ENCODE measurements at places on chromosomes 5 and 9.
A peak's percentile ranks its signal among the peaks of the same experiment; 100 is the strongest.

GRCh38 chr9:68515326-68516017 lies 25.2 kb downstream of the TMEM252 start:
- no peak for DNase-seq

- no peak for DNase-seq
These were observed 39.0 kb downstream of the KIF4B start for GRCh38 chr5:155052532-155052931.

DNA sequence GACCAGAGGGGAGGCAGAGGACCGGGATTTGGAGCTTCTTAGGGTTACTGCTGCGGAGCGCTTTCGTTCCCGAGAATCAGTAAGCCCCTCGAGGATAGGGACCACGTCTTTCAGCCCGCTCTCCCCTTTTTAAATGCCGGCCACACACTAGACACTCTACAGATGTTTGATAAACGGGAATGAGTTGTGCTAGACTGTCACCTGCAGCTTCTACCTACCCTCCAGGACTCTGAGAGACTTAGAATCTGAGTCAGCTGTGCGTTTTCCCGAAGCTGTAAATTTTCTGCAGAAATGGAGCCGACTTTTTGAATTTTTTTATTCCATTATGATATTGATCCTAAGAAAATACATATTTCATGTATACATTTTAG lies 670 bp downstream of the CCDC171 start:
- no peak for DNase-seq

GRCh38 chr5:171634511-171634910 lies 151.1 kb upstream of the SMIM23 start:
- DNase-seq: no peak

DNA sequence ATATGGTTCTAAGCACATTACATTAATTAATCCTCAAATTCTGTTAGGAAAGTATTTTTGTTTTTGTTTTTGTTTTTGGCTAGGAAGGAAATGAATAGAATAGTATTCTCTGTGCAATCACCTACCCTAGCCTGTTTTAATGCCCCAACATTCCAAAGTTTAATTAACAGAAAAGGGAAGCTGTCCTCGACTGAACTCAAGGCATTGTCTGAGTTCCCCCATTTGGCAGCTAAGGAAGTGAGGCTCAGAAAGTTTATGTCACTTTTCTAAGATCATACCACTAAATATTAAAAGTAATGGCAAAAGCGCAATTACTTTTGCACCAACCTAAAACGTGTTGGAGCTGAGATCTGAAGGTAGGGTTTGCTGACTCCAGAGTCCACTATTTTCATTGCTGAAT lies 59.8 kb downstream of the FGF1 start:
- DNase-seq: no peak

GRCh38 chr5:43021151-43021550 lies 19.0 kb downstream of the ANXA2R start:
- no peak for DNase-seq

DNA sequence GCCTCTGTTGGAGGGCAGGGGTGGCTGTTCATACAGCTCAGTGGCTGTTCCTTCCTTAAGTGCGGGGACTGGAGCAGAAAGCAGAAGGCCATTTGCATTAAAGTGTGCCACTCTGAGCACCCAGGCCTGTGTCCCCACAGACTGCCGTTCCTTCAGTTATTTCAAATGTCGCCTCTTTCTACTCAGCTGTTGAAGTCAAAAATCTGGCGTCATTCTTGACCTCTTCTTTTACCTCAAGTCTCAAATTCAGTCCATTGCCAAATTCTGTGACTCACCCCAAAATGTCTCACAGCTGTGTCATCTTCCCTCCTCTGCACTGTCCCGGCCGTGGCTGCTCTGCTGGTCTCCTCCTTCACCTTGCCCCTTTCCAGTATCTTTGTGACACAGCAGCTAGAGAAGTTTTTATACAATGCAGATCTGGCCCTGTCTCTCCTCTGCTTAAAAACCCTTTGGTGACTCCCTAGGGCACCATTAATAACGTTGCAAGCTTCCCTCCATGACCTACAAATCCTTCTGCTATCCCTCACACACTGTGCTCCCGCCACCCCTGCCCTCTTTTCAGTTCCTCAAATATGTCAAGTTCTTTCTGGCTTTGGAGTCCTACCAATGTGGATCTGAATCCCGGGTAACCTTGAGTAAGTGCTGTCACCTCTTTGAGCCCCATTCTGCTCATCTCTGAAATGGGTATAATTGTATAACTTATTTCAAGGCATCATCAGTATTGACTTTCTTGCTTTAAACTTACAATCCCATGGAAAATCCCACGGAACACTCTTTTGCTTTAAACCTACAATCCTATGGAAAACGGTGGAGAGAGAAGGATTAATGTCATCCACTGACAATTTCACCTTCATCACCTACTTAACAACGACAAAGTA lies 98.3 kb upstream of the BOD1 start:
- DNase-seq: no peak

GRCh38 chr5:76859591-76860247 lies 9.9 kb downstream of the S100Z start:
- DNase-seq: no peak

GRCh38 chr5:133494923-133495246 lies 117.5 kb downstream of the FSTL4 start:
- no peak for DNase-seq

- no peak for DNase-seq
These were observed 3.8 kb downstream of the YIPF5 start for GRCh38 chr5:144166696-144167095.

DNA sequence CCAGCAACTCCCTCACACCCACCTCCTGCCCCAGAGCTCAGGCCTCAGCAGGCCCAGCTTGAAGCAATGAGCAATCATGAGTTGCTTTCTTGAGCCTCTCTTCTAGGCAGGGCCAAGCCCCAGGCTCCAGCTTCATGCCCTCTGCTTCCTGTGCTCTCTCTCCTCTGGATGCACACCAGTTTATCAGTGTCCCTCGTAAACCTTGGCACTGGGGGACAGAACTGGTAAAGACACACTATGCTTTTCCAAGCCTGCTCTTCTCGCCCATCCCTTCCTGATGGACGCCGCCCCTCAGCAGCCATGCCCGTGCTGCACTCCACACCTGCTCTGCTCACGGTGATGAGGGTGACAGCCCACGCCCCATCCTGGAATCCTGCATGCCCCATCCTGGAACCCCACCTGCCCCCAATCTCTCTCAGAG lies 49.4 kb upstream of the ORM1 start:
- no peak for DNase-seq

DNA sequence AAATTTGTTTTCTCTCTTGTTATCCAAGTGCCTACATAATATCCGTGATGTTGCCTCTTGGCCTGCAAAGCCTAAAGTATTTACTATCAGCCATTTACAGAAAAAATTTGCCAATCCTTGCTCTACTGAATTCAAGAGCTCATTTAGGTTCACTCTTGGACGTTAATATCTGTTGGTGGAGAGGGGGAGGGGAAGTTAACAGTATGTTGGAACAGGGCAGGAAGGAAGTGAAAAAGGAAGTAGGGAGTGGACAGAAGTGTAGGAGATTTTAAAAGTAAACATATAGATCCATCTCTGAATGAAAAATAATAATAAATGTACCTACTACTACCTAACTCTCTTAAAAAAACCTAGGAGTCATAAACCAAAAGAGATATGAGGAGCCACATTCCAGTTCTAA lies 32.8 kb downstream of the ZNF608 start:
- DNase-seq: no peak

- no peak for DNase-seq
These were observed 16.3 kb downstream of the IL5 start for GRCh38 chr5:132526974-132527564.

DNA sequence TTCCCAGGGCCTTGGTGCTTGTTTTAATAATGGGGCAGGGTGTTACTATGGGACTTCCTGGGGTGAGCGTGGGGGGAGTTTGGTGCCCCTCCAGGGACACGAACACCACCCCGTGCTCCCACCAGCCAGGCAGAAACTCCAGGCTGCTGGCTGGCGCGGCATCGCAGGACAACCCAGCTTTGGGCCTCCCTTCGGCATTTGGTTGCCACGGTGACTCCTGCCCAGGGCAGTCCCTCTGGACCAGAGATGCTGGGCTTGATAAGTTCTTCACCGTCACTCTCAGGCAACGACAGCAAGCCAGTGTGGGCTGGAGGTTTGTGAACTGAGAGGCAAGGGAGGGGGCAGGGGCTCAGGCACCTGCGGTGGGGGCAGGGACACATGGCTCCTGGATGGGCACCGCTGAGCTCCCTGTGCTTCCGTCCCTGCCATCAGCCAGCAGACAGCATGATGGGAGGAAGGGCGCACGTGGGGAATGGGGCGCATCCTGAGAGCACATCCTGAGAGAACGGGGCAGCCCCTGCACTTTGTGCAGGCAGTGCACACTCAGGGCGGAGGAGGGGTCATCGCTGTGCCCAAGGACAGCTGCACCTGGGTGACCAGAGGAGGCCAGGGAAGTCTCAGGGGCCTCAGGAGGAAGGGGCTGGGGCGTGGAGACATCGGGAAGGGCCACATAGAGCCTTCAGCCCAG lies 116.4 kb downstream of the RXRA start:
- DNase-seq: no peak

DNA sequence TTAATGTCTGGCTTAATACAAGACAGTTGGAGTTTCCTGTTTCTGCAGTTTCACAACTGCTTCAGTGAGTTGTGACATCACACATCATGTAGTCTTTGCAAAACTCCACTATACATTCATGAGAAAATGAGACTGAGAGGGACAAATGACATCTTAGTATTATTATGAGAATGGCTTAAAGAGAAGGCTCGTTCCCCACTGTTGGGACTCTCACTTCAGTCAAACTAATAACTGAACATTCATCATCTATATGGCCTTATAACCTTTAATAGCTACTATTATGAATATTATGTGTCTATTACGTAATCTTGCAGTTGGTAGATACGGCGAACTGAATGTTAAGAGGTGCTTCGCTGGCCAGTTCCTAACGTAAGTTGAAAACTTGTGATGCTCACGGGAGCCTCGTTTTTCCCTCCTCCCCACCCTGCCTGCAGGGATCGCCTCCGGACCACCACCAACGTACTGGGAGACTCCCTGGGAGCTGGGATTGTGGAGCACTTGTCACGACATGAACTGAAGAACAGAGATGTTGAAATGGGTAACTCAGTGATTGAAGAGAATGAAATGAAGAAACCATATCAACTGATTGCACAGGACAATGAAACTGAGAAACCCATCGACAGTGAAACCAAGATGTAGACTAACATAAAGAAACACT lies 79.4 kb downstream of the SLC1A3 start:
- DNase-seq: no peak

DNA sequence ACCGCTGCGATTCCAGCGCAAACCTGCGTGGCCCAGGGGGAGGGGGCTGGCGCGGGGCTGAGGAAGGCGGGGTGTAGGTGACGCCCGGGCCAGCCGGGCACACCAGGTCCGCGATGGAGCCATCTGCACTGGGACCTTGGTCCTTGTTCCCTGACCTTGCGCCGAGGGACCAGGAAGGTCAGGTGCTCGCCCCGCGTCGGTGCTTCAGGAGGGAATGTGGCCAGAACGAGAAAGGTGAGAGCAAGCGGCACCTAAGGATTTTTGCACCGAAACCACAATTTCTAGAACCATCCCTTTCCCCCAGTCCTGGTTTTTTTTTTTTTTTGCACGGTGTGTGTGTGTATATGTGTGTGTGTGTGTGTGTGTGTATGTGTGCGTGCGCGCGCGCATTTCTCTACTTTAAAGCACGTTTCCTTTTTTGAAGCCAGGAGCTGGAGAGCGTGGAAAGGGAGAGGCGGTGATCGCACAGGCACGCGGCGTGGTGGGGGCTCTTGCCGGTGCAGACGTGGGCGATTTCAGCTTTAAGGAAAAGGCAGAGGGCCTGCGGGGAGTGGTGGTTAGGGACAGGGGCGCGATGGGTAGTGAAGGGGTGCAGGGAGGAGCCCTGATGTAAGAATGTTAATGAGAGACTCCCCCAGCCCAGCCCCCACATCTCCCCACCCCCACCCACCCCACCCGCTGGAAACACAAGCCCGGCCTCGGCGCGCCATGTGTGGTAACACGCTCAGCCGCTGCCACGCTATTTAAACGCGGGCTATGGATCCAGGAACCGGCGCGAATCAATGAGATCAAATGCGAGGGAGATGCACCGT lies at the start of gene NPR3:
TSS of gene NPR3 (plus strand) at position 772 of the 812 bp plus-strand sequence. CDS start 456 bp downstream, outside the sequence.
- DNase-seq: peak; percentile 14

- no peak for DNase-seq
These were observed 69.9 kb downstream of the AUH start for GRCh38 chr9:91291866-91292265.

GRCh38 chr5:125113328-125113727 lies 366.9 kb upstream of the ZNF608 start:
- no peak for DNase-seq

All from SW480 (cell line).